Lung (tissue), 17 donors: ENCODE measurements at places on chromosomes 11 and 22.

DNA sequence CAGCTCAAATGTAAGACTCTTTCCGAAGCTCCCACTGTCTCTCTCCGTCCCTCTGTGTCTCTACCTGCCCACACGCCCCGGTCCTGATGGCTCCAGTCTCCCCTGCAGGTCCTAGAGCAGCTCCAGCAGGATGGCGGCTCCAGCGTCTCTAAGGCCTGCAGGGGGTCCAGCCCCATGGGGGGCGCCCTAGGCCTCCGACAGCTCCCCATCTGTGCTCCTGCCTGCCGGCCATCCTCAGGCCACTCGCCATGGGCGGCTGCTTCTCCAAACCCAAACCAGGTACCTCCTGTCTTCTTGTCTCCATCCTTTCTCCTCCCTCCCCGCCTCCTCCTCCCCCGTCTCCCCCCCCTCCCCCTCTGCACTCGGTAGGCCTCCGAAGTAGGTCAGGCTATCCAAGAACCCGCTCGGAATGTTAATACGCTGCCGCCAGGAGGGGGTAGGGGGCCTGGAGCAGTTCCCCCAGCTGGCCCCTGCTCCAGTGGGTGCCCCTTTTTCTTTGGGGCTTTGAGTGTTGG is 699 bp downstream of the AIFM3 start:
- no peak for DNase-seq

- DNase-seq, result no peak
These were observed 73.6 kb upstream of the EIF3M start for GRCh38 chr11:32510039-32510438.

DNA sequence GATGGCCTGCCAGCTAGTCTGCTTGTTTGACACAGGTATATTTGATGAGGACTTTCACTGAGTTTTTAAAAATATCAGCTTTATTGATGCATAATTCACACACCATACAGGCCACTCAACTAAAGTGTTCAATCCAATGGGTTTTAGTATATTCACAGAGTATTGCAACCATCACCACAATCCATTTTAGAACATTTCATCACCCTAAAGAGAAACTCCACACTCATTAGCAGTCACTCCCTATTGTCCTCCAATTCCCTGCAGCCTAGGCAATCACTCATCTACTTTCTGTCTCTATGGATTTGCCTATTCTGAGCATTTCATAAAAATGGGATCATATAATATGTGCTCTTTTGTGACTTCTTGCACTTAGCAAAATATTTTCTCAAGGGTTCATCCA is 397.9 kb upstream of the NARS2 start:
- DNase-seq, result no peak

- DNase-seq, result peak; percentile 60
These were observed 187.8 kb downstream of the SNX19 start for GRCh38 chr11:130728185-130729180.

- DNase-seq, result no peak
These were observed 1.5 kb downstream of the MPST start for GRCh38 chr22:37021041-37021440.

DNA sequence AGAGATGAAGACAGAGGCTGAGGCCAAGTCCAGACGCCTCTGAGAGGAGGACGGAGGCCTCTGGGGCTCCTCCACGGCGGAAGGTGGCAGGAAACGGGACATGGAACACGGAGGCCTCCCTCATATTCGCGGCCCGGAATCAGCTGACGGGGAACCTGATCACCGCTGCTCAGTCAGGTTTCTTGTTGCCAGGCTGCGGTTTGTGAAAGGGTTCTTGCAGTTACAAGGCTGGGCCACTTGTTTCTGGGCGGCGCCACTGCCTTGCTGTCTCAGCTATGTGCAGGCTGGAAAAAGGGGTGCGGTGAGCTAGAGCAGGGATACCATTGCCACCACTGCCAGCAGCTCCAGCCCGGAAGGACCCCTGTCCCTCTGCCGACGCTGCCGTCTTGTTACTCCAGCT is 10.0 kb upstream of the MMP1 start:
- DNase-seq, result no peak

DNA sequence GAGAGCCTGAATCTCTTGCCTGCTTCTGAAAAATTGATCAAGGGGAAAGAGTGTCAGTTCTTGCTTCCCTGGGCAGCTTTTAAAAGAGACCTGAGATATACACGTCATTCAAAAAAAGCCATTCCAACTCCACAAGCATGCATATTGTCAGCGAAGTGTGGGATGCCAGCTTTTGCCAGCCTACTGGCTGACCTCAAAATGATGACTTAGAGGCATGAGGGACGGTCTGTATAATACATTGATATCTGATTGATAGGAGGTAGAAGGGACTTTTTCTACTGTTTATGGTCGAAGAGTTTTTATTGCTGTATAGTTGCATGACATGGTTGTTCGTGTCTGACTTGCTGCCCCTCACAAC is 126.3 kb downstream of the MICAL2 start:
- DNase-seq, result no peak

DNA sequence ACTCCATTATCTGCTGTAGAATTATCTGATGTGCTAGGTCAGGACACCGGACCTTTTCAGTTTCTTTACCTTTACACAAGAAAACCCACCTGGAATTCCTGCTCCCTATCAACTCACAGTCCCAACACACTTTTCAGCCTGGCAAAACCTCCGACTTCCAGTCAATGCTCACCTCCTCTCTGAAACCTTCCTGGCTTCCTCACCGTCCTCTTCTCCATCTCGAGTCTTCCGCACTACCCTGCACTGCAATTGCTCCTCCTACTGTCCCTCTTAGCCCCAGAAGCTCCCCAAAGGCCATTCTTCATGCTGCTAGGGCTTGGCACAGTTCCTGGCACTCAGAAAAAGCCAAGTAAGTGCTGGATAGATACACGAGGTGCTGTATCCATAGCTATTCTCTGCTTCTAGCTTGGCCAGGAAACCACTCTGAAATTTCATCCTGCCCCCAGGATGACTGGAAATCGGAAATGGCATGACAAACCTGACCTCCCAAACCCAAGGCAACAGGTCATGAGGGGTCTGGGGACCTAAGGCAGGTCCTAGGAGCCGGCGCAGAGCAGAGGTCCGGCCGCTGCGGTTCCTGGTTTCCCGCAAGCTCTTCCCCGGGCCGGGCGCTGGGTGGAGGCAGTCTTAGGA is 702 bp downstream of the SYN3 start:
- no peak for DNase-seq

DNA sequence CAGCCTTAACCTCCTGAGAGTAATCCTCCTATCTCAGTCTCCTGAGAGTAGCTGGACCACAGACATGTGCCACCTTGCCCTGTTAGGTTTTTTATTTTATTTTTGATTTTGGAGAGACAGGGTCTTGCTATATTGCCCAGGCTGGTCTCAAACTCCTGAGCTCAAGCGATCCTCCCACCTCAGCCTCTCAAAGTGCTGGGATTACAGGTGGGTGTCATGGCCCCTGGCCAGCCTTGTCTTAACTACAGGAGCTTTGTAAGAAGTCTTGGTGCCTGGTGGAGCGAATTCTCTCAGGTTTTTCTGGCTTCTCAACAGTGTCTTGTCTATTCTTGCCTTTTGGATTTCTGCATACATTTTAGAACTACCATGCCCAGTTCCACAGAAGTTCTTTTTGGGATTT is 546.4 kb downstream of the TBC1D22A start:
- no peak for DNase-seq

- no peak for DNase-seq
These were observed 44.0 kb downstream of the RPUSD4 start for GRCh38 chr11:126167488-126167887.

- DNase-seq, result no peak
These were observed 254.0 kb upstream of the NARS2 start for GRCh38 chr11:78828676-78829075.

DNA sequence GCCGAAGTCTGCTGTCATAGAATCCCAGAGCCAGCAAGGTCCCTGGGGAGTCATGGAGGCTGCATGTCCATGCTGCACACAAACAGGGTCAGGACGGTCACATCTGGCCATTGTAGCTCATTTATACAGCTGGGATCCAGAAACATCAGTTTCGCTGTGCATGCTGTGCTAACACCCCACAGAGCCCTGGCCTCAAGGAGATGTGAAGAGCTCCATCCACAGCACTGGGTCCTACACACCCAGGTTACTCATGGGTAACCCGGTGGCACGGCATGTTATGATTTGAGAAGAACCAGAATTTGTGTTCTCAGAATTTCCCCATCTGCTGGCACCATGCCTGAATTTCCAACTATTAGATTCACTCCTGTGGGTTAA is 146.3 kb upstream of the ARHGAP20 start:
- peak; percentile 54 for DNase-seq

- peak; percentile 37 for DNase-seq
These were observed 90.0 kb upstream of the LINC01488 start for GRCh38 chr11:69391192-69392103.

GRCh38 chr11:62438641-62439040 is 19.8 kb downstream of the SCGB1A1 start:
- no peak for DNase-seq

- DNase-seq, result no peak
These were observed 96.9 kb upstream of the PITPNB start for GRCh38 chr22:28015676-28016601.

- DNase-seq, result no peak
These were observed 45.8 kb downstream of the MIAT start for GRCh38 chr22:26702906-26703830.

DNA sequence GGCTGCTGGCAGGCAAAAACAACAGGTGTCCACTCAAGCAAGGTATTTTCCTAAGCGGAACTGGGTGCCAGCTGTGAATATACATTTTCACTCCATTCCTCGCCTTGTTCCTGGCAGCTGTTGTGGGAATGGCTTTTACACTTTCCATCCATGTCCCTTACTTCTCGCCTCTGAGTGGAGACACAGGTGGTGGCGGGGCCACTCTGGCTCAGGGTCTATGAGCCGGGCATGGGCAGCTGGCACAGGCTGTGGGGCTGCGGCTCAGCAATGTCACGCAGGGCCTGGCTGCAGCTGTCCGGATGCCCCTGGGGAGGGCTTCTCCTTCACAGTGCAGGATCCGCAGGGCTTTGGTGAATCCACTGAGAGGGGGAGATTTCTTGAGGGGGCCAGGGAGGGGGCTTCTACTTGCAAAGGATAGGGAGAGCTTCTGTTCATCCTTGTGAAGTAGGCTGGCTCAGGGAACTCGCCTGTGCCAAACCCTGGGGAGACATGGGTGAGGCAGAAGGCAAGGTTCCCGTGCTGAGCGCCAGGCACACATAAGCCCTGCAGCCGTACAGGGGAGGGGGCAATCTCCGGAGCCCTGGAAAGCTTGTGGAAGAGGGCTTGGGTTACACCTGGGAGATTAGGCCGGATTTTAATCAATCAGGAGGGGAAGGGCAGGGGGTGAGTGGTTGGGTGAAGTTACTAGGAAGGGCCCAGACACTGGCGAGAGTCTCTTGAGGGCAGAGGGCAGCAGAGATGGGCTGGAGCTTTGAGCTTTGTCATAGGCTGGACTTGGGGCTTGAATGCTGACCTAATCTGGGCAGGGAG is 45.7 kb downstream of the KCNQ1OT1 start:
- DNase-seq, result no peak

- no peak for DNase-seq
These were observed 26.9 kb upstream of the HMGXB4 start for GRCh38 chr22:35230417-35230816.

- DNase-seq, result peak; percentile 46
These were observed 27.8 kb upstream of the ELFN2 start for GRCh38 chr22:37454857-37455686.

- DNase-seq, result no peak
These were observed 144.0 kb downstream of the MPPED1 start for GRCh38 chr22:43555561-43556515.

DNA sequence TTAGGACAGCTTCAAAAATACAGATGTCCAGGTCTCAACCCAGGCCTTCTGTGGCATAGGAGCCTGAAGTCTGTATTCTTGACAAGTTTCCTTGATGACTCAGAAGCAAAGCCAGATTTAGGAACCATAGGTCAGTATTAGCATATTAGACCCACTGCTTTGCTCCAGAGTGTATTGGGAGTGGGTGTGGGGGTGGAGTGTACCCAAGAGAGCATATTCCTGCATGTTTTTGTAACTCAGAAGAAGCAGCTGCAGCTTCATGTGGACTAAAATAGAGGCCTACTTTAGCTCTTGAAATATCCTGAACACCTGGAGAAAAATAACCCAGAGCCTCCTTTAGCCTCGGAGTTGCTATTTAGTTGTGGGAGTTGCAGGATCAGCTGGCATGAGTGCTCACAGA is 106.7 kb downstream of the CCDC81 start:
- no peak for DNase-seq

GRCh38 chr11:74139151-74139918 is 31.5 kb downstream of the C2CD3 start:
- no peak for DNase-seq

- no peak for DNase-seq
These were observed 92.9 kb downstream of the SLC17A6 start for GRCh38 chr11:22431106-22431505.

DNA sequence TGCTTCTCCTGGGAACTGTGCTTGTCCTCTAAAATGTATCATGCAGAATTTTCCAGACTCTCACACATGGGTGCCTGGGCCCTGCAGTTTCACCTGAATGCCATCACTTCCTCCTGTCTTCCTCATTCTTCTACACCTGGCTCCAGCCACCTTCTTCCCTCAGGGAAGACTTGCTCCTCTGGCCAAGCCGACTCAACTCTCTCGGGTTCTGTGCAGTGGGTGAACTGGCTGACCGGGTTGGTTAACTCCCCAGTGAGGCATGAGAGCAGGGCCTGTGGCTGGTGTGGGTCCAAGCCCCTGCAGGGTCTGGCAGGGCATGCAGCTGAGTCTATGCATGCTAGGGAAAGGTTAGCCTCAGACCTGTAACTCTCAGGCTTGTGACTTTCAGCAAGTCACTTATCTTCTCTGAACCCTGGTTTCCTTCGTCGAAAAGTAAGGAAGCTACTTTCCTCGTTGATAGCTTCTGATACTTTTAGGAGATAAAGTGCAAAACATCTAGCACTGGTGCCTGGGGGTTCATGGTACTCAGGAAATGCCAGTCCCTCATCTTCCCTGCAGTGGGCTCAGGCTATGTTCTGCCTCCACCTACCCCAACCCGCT is 11.9 kb downstream of the CD82 start:
- DNase-seq, result no peak

DNA sequence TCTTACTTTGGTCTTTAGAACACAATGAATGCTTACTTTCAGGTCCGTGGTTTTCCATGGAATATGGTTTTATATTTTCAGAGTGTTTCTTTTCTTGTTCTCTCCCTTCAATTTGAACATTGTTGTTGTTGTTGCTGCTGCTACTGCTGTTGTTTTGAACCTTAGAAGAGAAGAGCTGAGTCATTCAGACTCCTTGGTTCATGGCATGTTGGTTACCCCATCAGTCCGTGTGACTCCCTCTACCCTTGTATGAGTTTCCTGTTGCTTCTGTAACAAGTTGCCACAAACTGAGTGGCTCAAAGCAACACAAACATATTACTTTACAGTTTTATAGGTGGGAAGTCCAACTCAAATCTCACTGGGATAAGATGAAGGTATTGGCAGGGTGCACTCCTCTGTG is 511.0 kb downstream of the INSC start:
- no peak for DNase-seq

GRCh38 chr11:96314326-96315020 is 28.5 kb downstream of the MAML2 start:
- no peak for DNase-seq
